EL (cell line): ENCODE measurements at places on chromosomes 7 and 10.

GRCh38 chr10:11017000-11017569, 587 bp upstream of the CELF2 start:
- no peak for DNase-seq

GRCh38 chr7:24727154-24728120, 29.8 kb downstream of the GSDME start:
- DNase-seq = no peak

- no peak for DNase-seq
These were observed 219.7 kb downstream of the EBF3 start for GRCh38 chr10:129744134-129745111.

- DNase-seq = no peak
These were observed 13.2 kb downstream of the WAC start for GRCh38 chr10:28545967-28546644.

DNA sequence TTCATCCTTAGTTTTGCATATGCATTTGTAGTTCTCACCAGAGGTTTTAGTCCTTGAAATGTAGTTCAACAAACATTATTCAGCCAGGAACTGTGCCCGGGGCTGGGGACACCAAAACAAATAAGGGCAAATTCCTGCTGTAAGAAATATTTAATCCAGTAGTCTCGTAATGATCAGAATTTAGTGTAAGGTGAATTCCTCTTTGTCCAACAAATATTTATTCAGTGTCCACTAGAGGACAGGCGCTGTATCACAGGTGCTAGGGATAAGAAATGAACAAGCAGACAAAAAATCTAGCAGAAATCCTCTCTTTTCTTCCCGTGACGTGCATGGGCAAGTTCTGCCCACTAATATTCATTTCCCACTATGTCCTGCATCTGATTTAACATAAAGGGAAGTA, 17.6 kb downstream of the LGI1 start:
- no peak for DNase-seq

DNA sequence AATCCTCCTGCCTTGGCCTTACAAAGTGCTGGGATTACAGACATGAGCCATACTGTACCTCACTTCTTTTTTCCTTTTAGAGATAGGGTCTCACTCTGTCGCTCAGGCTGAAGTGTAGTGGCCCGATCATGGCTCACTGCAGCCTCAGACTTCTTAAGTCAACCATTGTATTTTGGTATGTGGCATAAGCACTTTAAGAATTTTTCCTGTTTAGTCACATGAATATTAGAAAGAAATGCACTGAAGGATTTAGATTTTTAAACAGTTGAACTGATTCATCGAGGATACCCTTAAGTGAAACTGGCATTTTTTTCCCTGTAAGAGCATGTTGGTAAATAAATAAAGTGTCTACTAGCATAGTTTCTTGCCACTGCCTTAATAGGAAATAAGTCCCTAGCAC, 319.3 kb upstream of the CACNA2D1 start:
- DNase-seq = peak; percentile 4

DNA sequence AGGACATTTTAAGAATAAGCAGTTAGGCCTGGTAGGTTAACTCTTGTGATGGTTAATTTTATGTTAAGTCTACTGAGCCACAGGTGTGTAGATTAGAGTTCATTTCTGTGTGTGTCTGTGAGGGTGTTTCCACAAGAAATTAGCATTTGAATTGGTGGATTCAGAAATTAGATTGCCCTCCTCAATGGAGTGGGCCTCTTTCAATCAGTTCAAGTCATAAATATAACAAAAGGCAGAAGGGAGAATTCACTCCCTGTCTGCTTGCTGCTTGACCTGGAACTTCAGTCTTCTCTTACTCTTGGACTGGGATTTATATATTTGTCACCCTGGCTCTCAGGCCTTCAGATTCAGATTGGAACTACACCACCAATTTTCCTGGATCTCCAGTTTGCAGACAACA, 55.3 kb upstream of the POM121L12 start:
- no peak for DNase-seq

DNA sequence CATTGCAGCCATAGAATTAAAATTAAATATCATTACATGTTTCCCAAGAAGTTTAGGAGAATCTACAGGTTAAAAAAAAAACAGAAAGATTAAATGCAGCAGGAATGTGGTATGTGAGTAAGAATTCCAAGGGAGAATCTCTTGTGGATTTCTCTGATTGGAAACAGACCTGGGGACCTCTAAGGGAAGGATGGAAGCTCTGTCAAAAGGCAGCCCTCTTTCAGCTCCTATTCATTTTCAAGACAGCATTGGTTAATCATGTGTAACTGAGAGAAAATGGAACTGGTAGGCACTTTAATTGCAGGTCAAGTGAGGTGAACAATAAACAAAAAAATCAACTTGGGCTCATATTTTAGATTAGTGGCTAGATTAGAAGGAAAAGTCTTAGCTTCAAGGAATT, 81.4 kb upstream of the MTPN start:
- no peak for DNase-seq

GRCh38 chr10:17120694-17121093, 8.9 kb downstream of the CUBN start:
- DNase-seq = no peak

- DNase-seq = no peak
These were observed 177.6 kb upstream of the MEOX2 start for GRCh38 chr7:15863951-15864625.

- no peak for DNase-seq
These were observed 329.7 kb downstream of the PRPF18 start for GRCh38 chr10:13916384-13916947.

DNA sequence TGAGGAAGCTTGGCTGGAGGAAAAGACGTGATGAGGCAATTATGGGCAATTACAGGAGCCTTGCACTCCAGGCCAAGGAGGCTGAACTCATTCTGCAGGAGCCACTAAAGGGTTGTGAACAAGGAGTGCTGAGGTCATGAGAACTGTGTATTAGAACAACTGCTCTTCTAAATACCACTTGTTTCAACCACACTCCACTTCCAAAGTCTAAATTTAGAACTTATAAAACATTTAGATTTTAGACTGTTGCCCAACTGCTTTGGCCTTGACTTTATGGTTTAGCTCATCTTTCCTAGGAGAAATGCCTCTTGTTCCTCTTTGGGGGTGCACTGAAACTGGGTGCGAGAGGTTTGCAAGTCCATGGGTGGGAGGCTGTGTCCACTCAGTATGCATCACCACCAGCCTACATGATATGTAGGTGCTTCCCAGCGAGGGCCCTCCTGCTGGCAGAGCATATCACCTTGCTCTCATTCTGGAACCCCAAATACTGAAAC, 199.7 kb upstream of the AOAH start:
- DNase-seq = no peak

DNA sequence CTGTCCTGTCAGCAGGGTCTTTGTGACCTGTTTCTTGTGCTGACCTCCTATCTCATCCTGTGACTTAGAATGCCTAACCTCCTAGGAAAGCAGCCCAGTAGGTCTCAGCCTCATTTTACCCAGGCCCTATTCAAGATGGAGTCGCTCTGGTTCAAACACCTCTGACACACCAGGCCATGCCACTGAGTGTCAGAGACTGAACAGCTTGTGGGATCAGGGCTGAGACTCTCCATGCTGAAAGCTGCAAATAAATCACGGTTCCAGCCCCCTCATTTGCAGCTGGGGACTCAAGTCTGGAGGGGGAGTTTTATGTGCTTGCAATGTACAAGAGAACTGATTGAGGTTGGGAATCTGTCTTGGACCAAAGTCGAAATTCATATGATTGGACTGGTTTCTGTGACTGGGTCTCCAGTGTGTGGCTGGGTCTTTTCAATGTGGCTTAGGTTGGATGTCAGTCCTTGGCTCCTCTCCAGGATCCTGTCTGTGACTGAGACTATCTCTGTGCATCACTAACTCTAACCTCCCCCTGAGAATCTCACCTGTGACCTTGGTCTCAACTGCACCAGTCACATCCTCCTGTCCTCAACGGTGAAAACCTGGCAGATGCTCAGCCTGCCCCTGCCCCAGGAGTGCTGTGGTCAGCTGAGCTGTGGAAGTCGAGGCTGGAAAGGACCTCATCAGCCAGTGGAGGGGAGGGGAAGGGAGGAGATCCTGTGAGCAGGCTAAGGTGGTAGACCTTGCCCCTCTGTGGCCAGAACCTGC, 11.7 kb downstream of the PRF1 start:
- DNase-seq = no peak

DNA sequence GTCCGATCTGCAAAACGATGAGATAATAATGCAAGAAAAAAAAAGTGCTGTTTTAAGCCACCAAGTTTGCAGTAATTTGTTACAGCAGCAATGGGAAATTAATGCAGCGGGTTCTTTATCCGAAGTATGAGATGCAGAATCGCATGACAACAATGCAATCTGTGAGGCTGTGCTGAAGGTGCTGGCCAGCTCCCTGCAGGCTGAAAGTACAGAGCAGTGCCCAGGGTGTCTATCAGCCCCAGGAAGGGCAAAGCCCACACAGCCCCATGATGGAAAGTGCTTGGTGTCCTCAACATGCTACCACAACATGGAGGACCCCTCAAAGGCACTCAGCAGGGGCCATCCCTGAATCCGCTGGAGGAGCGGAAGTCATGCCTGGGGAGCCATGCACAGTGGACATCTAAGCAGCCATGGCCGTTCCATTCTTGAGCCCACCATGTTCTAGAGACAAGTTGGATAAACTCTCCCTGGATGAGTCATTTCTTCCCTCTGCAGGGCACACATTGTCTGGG, 199.5 kb upstream of the PFKP start:
- no peak for DNase-seq

- DNase-seq = no peak
These were observed 98.5 kb downstream of the GNAI1 start for GRCh38 chr7:80232979-80233724.

- DNase-seq = peak; percentile 69
These were observed 37.6 kb downstream of the ARHGAP21 start for GRCh38 chr10:24685958-24686540.

DNA sequence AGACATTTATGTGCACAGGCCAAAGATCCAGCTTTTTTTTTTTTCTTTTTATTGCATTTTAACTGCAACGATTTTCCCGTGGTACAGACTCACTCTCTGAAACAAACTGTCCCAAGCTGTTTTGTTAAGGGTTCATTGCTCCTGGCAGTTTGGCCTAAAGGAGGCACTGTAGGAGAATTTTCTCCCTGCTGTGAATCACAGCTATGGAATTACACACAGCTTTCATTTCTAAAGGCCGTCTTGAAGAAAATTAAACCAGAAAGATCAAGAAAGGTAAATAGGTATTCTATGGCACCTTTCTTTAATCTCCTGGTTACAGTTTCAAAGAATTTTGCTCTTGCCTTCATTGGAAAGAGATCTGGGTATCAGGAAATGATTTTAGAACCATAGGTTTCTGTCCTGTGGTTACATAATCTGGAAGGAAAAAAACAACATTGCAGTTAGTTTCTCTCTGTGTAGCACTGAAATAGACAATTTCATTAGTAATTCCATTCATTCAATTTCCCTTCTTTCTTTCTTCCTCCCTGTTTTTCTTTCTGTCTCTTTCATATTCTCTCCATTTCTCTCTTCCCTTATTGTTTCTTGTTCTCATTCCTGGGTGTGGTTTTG, 51.2 kb downstream of the PDK4 start:
- peak; percentile 55 for DNase-seq

- no peak for DNase-seq
These were observed 306.6 kb downstream of the CAMK1D start for GRCh38 chr10:12655940-12656339.

DNA sequence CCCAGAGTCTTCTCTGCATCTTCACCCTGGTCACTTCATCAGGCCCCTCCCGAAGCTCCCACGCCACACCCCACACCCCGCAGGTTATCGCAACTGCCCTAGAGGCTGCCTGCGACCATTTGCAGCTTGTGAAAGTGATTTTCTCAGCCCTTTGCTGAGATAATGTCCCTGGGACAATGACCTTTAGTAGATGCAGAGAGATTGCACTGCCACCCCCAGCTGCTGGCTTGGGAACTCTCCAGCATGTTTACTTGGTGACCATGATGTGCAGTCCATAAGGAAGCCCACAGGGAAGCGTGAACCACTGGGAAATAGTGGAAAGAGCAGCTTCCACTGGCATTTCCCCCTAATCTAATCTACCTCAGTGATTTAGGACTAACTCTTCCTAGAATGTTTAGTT, 97.3 kb downstream of the WNT2 start:
- DNase-seq = no peak

- no peak for DNase-seq
These were observed 95.4 kb downstream of the TAX1BP1 start for GRCh38 chr7:27835376-27835775.

DNA sequence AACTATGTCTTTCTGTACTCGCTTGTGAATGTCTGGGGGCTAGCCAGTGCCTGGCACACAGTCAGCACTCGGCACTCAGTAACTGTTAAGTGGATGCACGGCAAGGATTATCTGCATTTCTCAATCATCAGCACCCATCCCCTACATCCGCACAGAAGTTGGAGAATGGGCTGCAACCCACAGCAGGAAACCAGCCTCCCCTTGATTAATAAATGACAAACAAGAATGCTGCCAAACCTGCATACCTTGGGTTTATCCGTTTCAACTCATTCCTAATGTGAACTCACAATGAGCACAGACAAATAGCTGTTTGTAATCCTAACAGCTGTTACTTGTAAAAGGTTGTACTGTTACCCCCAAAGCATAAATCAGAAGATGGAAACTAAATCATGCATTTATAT, 28.9 kb downstream of the PPP1R3C start:
- DNase-seq = no peak

- peak; percentile 56 for DNase-seq
These were observed 3.6 kb upstream of the HTR5A start for GRCh38 chr7:155066417-155066950.

GRCh38 chr10:131658476-131659110, 242.2 kb upstream of the PPP2R2D start:
- DNase-seq = no peak

DNA sequence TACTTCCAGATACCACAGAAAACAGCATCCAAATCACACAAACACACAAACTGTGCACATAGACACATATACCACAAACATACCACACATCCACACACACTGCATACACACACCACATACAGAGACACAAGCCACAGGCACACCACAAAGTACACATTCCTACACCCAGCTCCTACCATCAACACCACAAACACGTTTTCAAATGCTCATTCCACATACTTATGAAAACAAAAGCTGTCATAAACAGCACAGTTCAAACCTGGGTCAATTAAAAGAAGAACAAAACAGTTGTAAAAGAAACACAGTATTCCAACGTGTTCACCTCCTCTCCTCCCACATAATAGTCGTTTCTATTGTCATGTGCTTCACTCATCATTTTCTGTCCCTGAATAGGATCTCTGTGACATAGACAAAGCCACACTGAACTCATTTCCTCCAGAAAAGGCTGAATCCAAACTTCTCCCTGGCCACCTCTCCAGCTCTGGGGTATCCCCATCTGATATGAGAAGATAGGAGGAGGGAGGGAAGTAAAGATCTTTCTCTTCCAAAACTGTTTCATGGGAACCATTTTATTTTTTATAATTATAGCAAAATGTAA, 89.2 kb downstream of the CXCL12 start:
- peak; percentile 11 for DNase-seq

GRCh38 chr7:150784954-150785353, 15.2 kb downstream of the TMEM176B start:
- DNase-seq = no peak
